ENCODE measurements at places on chromosomes 5 and 9. TPM values are rescaled to one million over a fixed set of nuclear protein-coding genes. Genes with fewer than 3 reads are reported as not detected.
A peak's percentile ranks its signal among the peaks of the same experiment; 100 is the strongest.

OR1Q1 gene
- total RNA-seq: not detected

HTR4 gene
- total RNA-seq: 0.35 TPM

SLC46A2 gene
- not detected for total RNA-seq

CCDC183 gene
- 2.2 TPM for total RNA-seq

CDKN2B-AS1 gene
- 1.7 TPM for total RNA-seq

SHLD3 gene
- 1.0 TPM for total RNA-seq

CYSRT1 gene
- 4.6 TPM for total RNA-seq

ECM2 gene
- 12.8 TPM for total RNA-seq

DNA sequence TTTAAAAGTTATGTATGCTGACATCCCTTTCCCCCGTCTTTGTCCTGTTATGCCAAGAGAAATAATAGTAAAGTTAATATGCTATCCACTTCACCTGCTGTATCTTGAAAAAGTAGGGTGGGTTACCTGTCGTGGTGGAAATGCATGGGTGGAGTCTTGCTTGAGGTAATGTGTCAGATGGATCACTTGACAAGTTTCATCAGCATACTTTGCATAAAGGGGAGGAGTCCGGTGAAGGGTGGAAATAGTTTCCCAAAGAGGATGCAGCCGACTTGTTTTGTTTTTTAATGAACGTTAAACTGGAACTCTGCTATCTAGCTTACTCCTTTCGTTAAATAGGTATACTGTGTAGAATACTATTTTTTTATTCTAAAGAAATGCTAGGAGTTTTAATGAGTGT, 9.0 kb upstream of the DMRT3 start:
- no peak for DNase-seq

GRCh38 chr5:105782501-105782900, 1888.2 kb downstream of the EFNA5 start:
- no peak for DNase-seq

GRCh38 chr5:149550268-149550583, 1.0 kb downstream of the CSNK1A1 start:
- no peak for DNase-seq

DNA sequence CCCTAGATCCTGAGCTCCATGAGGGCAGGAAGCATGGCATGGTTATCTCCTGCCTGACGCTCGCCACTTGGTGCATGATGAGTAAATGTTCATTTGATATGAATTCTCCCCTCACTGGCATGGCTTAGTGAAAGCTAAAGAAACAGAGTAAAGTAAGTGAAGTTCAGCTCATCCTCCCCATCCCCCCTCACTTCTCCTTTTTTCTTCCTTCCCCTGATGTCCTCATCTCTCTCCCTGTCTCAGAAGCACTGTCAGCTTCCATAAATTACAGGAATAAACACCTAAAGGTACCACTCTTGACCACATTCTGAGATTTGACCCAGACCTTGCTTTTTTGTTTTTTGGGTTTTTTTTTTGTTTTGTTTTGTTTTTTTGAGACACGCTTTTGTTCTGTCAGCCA, 73.3 kb downstream of the SNX18 start:
- DNase-seq: no peak

DNA sequence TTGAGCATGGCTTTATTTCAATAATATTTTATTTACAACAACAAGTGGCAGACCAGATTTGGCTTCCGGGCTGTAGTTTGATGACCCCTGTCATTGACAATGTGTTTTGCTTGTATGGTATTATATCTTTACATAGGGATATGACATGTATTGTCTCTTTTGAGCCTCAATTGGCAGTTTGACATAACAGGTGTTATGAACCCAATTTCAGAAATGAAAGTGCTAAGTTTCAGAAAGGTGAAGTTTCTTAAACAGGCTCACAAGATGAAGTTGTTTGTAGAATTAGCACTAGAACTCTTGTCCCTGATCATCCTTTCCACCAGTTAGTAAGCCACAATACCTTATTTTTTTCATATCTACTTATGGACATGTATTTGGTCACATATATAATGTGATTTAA, 303.0 kb upstream of the GRIA1 start:
- no peak for DNase-seq

DNA sequence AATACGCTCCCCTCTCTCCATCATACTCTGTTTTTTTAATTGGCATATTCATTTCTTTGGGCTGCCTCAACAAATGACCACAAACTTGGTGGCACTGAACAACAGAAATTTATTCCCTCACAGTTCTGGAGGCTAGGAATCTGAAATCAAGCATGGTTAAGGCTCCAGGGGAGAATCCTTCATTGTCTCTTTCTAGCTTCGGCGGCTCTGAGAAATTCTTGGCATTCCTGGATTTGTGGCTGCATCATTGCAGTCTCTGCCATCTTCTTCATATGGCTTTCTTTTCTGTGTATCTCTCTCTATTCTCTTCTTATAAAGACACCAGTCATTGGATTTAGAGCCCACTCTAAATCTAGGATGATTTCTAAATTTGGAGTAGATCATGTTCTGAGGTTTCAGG, 10.9 kb upstream of the SLC24A2 start:
- no peak for DNase-seq

GRCh38 chr5:111781200-111781599, 24.2 kb upstream of the NREP start:
- peak; percentile 54 for DNase-seq

GRCh38 chr5:35166043-35166442, 64.2 kb downstream of the PRLR start:
- no peak for DNase-seq

GRCh38 chr9:792331-793260, 48.9 kb upstream of the DMRT1 start:
- no peak for DNase-seq

GRCh38 chr5:126055348-126055729, 367.9 kb upstream of the GRAMD2B start:
- no peak for DNase-seq

- DNase-seq: no peak
These were observed 42.0 kb upstream of the PITX1 start for GRCh38 chr5:135076051-135076491.

GRCh38 chr5:6905423-6905822, 192.2 kb downstream of the TENT4A start:
- no peak for DNase-seq

- no peak for DNase-seq
These were observed at the start of gene CARTPT for GRCh38 chr5:71719063-71719964. CARTPT (plus strand) TSS chr5:71719275; CDS start chr5:71719294, 19 bp downstream.

GRCh38 chr9:129319076-129319937, 141.2 kb upstream of the IER5L start:
- peak; percentile 28 for DNase-seq

GRCh38 chr9:38406476-38407186, 14.1 kb downstream of the ALDH1B1 start:
- no peak for DNase-seq

- no peak for DNase-seq
These were observed 175.9 kb downstream of the ARRDC3 start for GRCh38 chr5:91207248-91207647.

DNA sequence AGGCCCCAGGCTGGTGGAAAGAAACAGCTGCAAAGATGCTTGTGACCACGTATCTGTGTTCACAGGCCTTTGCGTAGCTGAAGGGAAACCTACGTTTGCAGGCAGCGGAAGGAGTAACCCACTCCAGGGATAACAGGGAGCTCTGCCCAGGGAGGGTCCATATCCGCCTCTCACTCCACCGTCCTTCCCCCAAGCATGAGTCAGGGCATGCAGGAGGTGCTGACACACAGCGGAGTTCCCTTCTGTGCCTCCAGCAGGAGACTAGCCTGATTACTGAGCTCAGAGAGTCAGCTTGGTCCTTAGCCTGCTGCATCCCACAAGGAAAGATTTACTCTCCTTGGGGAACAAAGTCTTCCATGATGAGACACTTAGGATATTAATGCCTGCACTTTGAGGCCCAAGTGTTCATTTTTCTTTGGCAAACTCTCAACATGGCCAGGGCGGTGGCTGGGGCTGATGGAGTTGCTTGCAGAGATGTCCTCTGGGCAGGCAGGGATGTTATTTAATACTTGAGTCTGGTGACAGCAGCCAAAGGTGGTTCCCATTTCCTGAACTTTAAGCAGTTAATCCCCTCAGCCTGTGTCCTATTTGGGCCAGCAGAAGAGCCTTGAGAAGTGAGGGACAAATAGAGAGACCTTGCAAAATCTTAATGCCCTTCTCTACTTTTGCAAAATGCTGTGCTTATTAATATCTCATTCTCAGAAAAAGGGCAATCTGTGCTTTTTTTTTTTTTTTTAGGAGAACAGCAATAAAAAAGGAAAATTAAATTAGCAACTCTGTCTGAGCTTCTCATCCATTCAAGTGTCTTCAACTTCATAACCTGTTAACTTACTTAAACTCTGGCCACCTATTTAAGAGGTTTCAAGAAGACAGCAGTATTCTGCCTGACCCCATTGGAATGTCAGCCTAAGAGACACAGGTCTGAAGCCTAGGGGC, 222.1 kb downstream of the HSPA4 start:
- DNase-seq: no peak

DNA sequence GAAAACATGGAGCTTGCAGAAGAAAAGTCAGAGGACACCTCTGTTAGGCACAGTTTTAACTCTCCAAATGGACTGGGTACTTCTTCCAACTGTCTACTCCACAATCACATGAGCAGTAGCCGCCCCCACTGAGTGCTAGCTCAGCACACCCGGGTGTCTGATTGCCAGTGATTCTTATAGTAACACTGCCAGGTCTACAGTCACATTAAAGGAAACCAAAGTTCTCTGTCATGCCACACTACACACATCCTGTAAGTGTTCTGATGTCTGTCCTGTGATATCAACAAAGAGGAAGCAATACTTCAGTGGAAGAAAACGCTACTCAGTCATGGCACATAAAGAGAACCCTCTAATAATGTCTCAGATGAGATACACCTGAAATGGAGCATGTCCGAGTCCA, at the start of gene HAVCR2:
Gene HAVCR2, minus strand, starts transcription at position 69 of the 400 bp plus-strand sequence. Its CDS starts 61 bp downstream, at position 8.
- peak; percentile 43 for DNase-seq

DNA sequence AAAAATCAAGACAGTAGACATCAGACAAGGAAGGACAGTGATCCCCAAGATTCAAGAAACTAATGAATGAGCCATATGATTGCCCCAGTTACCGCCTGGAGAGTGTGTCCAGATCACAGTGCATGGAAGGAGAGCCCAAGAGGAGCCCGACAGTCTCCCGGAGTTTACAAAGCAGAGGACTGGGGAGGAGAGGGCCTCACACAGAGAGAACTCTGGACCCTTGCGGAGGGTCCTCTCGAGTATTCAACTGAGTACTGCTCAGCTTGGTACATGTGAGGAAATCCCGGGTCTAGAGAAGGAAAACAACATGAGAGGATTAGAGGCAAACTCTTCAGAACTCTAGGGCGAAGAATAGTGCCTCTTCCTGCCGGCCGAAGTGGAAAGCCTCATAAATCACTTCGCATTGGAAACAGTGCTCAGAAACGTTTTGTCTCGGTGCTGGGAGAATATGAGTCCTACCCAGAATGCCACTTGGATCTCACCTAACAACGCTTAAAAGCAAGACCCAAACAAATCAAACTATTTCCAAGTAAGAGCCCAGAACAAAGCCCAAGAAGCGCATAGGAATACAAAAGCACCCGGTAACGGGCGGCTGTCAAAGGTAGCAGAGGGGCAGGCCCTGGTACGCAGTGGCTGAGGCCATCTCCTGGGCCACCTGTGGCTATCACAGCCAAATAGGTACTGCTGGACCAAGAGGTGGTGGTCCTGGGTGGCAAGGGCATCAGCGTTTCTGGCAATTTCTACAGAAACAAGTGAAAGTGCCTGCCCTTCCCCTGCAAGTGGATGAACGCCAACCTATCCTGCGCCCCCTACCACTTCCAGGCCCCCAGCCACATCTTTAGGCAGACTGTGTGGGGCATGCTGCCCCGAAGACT, 36.0 kb downstream of the FAM78A start:
- DNase-seq: no peak

DNA sequence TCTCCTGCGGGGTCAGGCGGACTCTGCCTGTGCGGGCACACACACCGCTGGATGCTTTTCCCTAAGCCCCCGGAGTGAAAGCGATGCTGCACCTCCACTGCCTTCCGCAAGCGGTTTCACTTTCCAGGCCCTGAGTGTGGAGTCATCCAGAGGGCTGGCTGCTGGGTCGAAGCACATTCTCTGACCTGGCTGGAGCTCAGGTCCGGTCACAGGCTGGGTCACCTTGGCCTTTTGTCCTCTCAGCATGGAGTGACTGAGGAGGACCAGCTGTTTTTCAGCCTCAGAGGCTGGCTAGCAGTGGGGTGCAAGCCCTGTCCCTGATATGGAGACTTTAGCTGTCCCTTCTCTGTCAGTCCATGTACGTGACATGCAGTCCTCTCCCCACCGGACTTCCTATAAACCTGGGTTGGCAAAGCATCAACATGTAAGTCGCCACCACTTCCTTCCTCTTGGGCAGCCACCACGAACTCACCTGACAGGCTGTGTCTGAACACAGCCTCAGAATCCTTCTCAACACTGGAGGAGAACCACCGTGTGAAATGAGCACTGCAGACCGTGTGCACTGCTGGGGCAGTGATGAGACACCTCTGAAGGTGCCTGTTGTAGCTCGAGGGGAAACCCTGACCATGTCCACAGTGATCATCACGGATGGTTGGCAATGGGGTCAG, 51.3 kb downstream of the GADD45G start:
- DNase-seq: peak; percentile 56

DNA sequence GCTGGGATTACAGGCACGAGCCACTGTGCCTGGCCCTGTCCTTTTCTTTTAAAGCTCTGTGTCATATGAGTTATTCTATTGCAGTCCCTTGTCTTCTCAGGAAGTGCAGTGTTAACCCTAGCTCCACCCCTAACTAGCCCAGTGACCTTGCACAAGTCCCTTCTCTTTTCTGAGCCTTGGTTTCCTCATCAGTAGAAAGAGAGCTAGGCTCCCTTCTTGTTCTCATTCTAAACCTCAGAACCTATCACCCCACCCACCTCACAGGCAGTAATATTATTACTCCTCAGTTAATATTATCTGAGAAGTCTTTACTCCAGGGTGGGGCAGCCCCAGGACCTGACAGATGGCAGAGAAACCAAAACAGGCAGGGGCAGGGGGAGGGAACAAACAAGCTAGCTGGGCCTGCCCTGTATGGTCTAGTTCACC, 7.2 kb downstream of the CYFIP2 start:
- no peak for DNase-seq

DNA sequence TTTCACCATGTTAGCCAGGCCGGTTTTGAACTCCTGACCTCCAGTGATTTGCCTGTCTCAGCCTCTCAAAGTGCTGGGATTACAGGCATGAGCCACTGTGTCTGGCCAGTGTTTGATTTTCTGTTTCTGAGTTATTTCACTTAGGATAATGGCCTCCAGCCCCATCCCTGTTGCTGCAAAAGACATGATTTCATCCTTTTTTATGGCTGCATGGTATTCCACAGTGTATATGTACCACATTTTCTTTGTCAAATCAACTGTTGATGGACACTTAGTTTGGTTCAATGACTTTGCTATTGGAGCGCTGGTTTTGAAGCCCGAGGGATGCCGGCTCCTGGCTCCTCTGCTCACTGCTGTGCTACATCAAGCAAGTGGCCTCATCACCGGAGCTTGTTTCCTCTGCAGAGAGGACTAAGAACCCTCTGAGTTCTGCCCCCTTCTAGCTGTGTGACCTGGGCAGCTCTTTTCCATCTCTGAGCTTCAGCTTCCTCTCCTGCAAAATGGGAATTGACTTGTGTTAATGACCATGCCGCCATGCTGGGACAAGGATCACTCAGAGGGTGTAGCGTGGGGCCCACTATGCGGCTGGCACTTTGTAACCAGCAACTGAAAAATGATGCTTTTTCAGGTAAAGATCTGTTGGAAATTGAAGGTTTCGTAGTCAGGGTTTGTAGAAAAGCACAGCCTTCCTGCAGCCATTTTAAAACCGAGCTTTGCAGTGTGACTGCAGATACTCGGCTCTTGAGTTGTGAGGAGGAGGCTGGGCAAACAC, 4.6 kb upstream of the NEURL1B start:
- DNase-seq: no peak

Data from adrenal gland (tissue), 19 donors.